Central memory CD8-positive, alpha-beta T cell (primary cell): ENCODE measurements at places on chromosomes 1 and 21.

GRCh38 chr1:65688848-65689247 is 103.8 kb upstream of the PDE4B start:
- DNase-seq = no peak
- no peaks in the 10 kb centered on the region for H3K4me1 ChIP-seq
- peaks cover 31% of the 10 kb centered on the region for H3K27me3 ChIP-seq
- no peak overlapping the region for H3K4me3 ChIP-seq

GRCh38 chr1:231241750-231242149 is 738 bp downstream of the GNPAT start:
- peak overlapping the region; percentile 97 for H3K27ac ChIP-seq
- DNase-seq = no peak
- H3K36me3 ChIP-seq = peaks cover 30% of the 10 kb centered on the region
- H3K4me3 ChIP-seq = peak overlapping the region; percentile 97
- no peaks in the 10 kb centered on the region for H3K27me3 ChIP-seq
- peaks cover 62% of the 10 kb centered on the region for H3K4me1 ChIP-seq

GRCh38 chr1:205275133-205275532 is 46.4 kb downstream of the NUAK2 start:
- H3K27ac ChIP-seq = no peak overlapping the region
- H3K36me3 ChIP-seq = peaks cover 4% of the 10 kb centered on the region
- no peaks in the 10 kb centered on the region for H3K27me3 ChIP-seq
- no peak for DNase-seq
- peaks cover 45% of the 10 kb centered on the region for H3K4me1 ChIP-seq

DNA sequence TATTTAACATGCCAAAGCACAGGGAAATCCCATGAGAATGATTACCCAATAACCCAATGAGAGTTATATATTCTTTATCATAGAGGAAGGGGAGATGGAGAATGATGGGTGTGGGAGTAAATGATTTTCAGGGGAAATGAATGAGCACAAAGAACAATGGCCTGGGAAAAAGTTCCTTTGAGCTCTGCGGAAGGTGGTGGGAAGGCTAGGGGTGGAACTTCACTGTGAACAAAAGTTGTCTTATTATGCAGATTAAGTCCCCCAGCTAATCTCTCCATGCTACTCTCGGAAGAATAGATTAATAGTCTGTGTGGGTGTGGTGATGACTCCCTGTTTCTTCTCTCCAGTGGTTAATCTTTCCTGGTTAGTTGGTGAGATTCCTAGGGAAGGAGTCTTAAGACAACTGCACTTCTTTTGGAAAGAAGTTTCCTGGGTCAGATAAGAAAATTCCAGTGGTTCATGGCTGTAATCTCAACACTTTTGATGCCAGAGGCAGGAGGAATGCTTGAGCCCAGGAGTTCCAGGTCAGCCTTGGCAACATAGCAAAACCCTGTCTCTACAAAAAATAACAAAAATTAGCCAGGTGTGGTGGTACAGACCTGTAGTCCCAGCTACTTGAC is 71.6 kb downstream of the DNTTIP2 start:
- H3K4me1 ChIP-seq = no peaks in the 10 kb centered on the region
- H3K27me3 ChIP-seq = no peaks in the 10 kb centered on the region
- no peak overlapping the region for H3K4me3 ChIP-seq

- no peaks in the 10 kb centered on the region for H3K27me3 ChIP-seq
- peaks cover 8% of the 10 kb centered on the region for H3K36me3 ChIP-seq
- no peak overlapping the region for H3K27ac ChIP-seq
- DNase-seq = no peak
- H3K4me3 ChIP-seq = no peak overlapping the region
Measured at GRCh38 chr1:1334835-1335234, 3.8 kb downstream of the TAS1R3 start.

- DNase-seq = no peak
- H3K27ac ChIP-seq = peak overlapping the region; percentile 7
- no peak overlapping the region for H3K4me3 ChIP-seq
- H3K4me1 ChIP-seq = peaks cover 5% of the 10 kb centered on the region
Measured at GRCh38 chr1:27795601-27796000, 22.6 kb downstream of the STX12 start.

- no peaks in the 10 kb centered on the region for H3K4me1 ChIP-seq
- H3K36me3 ChIP-seq = no peaks in the 10 kb centered on the region
- no peak overlapping the region for H3K4me3 ChIP-seq
- DNase-seq = no peak
- no peaks in the 10 kb centered on the region for H3K27me3 ChIP-seq
Measured at GRCh38 chr1:114063544-114063943, 84.3 kb downstream of the OLFML3 start.

GRCh38 chr1:219174460-219175211 is 958 bp downstream of the LYPLAL1 start:
- H3K4me1 ChIP-seq = peaks cover 38% of the 10 kb centered on the region
- H3K27me3 ChIP-seq = peaks cover 2% of the 10 kb centered on the region
- no peak for DNase-seq
- peak overlapping the region; percentile 96 for H3K27ac ChIP-seq

DNA sequence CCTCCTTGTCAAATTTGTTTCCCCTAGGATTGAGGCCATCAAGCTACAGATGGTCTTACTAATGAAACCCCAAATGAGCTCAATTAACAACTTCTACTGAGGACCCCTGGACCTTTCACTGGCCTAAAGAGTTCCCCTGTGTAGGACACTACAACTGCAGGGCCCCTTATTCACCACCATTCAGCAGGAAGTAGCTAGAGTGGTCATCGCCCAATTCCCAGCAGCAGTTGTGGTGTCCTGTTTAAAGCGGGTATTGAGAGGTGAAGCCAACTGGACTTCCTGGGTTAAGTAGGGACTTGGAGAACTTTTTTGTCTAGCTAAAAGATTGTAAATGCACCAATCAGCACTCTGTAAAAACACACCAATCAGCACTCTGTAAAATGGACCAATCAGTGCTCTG is 1466.9 kb downstream of the KCNT2 start:
- no peak for DNase-seq
- H3K27ac ChIP-seq = no peak overlapping the region
- no peaks in the 10 kb centered on the region for H3K27me3 ChIP-seq
- no peak overlapping the region for H3K4me3 ChIP-seq
- no peaks in the 10 kb centered on the region for H3K36me3 ChIP-seq

DNA sequence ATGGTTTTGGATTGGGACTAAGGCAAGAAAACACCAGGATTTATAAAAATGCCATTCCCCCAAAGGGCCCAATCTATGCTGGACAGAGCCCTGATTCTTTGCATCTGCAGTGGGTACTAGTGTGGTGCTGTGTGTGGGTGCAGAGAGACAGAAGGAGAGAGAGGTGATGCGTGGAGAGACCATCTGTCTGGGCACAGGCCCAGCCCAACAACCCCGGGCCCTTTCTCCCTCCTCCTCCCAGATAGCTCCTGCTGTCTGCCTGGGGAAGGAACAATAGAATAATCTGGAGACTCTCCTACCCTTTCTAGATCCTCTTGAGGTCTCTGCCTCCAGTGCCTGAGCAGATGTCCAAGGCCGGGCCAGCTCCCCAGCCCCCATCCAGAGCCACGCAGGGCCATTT is 15.1 kb downstream of the KIAA1614 start:
- no peaks in the 10 kb centered on the region for H3K4me1 ChIP-seq
- H3K36me3 ChIP-seq = no peaks in the 10 kb centered on the region
- peaks cover 14% of the 10 kb centered on the region for H3K27me3 ChIP-seq

- H3K4me1 ChIP-seq = peaks cover 5% of the 10 kb centered on the region
- no peak for DNase-seq
- no peak overlapping the region for H3K27ac ChIP-seq
- no peaks in the 10 kb centered on the region for H3K36me3 ChIP-seq
- H3K4me3 ChIP-seq = no peak overlapping the region
Measured at GRCh38 chr1:181739214-181739613, 255.9 kb downstream of the CACNA1E start.

GRCh38 chr1:199549421-199549820 is 478.1 kb upstream of the NR5A2 start:
- no peaks in the 10 kb centered on the region for H3K4me1 ChIP-seq
- no peak overlapping the region for H3K4me3 ChIP-seq
- H3K27ac ChIP-seq = no peak overlapping the region
- DNase-seq = no peak
- H3K36me3 ChIP-seq = no peaks in the 10 kb centered on the region
- peaks cover 22% of the 10 kb centered on the region for H3K27me3 ChIP-seq

GRCh38 chr1:167442142-167442848 is 76.0 kb downstream of the CD247 start:
- peaks cover 74% of the 10 kb centered on the region for H3K4me1 ChIP-seq
- H3K27ac ChIP-seq = peak overlapping the region; percentile 83
- no peaks in the 10 kb centered on the region for H3K27me3 ChIP-seq
- peak overlapping the region; percentile 27 for H3K4me3 ChIP-seq

DNA sequence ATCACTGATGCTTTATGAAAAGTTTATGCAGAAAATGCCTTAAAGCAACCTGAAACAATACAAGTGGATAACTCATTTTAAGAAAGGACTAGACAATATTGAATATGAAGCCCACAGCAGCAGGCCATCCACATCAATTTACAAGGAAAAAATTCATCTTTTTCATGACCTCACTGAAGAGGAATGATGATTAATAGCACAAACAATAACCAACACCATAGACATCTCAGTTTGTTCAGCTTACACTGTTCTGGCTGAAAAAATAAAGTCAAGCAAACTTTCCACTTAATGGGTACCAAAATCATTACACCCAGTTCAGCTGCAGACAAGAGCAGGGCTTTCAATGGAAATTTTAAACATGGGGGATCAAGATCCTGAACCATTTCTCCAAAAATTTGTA is 380.6 kb upstream of the NEGR1 start:
- H3K36me3 ChIP-seq = peaks cover 2% of the 10 kb centered on the region
- H3K27me3 ChIP-seq = no peaks in the 10 kb centered on the region
- DNase-seq = no peak

DNA sequence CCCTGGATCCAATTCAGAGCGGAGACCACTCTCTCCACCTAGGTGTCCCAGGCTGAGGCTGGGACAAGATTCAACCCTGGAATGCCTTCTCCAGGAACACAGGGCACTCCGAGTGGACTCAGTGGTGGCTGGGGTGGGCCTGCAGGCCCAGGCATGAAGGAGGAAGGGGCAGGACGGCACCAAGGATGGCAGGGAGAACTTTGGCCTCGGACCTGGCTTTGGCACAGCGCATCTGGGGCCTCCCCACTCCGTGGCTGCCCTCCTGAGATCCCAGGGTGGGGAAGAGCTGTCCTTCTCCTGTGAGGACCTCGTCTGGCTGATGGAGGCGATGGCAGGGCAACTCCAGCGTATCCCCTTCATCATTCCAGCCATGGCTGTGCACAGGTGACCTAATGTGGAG is 35.6 kb downstream of the DHCR24 start:
- DNase-seq = no peak
- H3K27me3 ChIP-seq = no peaks in the 10 kb centered on the region
- H3K4me1 ChIP-seq = no peaks in the 10 kb centered on the region
- H3K36me3 ChIP-seq = peaks cover 8% of the 10 kb centered on the region

GRCh38 chr1:205270271-205270670 is 42.5 kb downstream of the TMCC2 start:
- no peak overlapping the region for H3K4me3 ChIP-seq
- H3K36me3 ChIP-seq = peaks cover 2% of the 10 kb centered on the region
- no peaks in the 10 kb centered on the region for H3K27me3 ChIP-seq
- H3K4me1 ChIP-seq = peaks cover 16% of the 10 kb centered on the region
- H3K27ac ChIP-seq = no peak overlapping the region
